H1 (cell line): ENCODE measurements at places on chromosomes 4 and X.

GRCh38 chrX:7444967-7445366 lies 297.0 kb upstream of the PUDP start:
- no peak for DNase-seq

DNA sequence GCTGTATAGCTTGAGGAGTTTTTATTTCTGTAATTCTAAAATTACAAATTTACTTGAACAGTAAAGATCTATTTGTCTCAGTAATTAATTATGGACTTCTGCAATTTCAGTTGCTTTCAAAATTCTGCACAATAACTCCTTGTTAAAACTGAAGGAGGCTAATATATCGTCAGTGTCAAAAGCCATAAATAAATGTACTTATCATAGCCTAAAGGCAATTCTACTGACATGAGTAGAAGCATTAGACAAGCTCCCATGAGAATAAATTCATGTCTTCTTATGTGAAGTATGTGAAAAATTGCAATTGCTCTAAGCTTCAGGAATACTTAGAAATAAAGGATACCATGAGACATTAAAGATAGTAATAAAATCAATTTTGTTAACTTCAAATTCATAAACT lies 381.2 kb upstream of the PCDH10 start:
- no peak for DNase-seq

- DNase-seq = no peak
Observed at GRCh38 chr4:5018096-5018495, 1.2 kb downstream of the CYTL1 start.

DNA sequence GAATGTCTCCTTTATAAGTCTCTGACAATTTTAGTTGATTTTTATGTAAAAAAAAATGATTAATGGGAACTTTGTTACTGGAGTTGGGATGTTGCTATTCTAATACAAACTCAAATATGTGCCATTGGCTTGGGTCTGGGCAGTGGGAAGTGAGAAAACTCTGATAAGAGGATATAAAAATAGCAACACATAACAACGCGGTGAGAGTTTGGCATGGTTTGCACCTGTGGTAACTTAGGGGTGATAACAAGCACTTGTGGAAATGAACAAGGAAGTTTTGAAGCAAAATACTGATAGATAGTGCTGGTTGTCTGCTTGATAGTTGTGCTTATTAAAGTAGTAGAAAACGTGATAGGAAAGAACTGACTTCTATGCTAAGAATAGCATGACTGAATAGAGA lies 743.3 kb upstream of the AGA start:
- DNase-seq = no peak

DNA sequence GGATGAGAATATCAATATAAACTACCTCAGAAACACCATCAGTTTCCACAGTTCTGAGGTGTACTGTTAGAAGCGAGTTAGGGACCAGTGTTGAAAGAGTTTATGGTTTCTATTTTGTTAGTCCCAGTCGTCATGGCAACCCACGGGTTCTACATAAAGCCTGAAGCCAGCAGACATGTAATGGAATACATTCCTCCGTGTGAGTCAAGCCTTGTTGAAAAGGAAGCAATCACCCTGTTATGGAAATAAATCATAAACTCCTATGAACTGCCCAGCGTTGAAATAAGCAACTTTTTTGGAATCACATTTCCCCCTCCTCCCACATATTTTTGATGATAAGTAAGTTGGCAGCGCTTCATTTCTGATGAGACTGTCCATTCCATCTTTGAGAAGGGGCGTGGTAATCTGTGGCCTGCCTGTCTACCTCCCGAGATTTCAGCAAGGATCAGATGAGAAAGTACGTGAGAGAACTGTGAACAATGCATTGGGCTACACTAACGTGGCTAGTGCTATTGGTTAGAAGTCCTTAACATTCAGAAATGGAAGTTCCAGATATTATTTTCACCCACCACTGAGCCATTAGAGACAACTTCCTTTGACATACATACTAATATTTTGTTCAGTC lies 40.4 kb upstream of the PDHA1 start:
- no peak for DNase-seq

DNA sequence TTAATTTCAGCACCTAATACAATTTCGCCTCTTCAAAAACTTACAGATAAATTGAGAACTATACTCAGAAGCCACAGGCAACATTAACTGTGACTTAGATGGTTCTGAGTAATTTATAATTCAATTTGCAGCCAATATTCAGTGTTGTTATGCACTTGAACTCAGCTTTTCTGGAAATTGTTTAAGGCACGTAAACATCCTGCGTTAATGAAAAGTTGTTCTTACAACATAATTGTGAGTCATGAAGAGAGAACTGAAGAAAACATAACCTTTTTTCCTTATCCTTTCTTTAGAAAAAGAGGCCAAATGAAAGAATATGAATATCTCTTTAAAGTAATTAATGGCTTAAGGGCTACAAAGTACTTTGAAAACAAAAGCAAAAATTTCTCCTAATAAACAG lies 16.6 kb upstream of the H2AZ1 start:
- DNase-seq = no peak

DNA sequence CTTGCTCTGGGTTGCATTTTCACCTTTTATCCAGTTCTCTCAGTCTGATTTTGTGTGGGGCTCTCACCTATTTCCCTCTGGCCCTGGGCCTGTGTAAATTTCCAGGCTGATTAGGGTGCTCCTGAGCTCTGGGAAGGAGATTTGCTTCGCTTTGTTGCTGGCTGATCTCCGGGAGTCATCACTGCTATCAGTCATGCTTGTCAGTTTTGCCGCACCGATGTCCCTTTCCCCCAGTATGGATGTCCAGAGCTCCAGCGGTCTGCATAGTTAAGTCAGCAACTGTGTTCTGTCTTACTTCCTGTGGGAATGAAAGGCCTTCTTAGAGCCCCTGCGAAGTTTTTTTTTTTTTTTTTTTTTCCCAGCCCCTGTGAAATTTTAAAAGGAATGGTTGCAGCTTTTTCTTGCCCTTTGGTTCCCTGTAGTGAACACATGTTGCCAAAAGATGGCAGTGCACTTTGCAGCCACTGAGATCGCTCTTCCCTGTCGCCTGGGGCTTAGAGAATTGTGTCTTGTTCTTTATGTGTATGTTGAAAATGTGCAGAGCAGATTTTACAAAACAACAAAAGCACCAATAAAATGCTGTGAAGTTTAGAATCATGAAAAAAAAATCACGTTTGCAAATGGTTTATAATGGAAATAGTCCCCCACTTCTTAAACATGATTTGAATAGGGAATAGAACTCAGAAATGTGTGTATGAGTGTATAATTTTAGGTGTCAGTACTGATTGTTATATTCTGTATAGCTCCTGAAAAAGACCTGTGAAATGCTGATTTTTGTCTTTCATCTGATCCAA lies 109.1 kb upstream of the SLC4A4 start:
- peak; percentile 5 for DNase-seq

GRCh38 chrX:41036668-41037326 lies 48.4 kb upstream of the USP9X start:
- no peak for DNase-seq

GRCh38 chr4:36692586-36692985 lies 411.2 kb downstream of the DTHD1 start:
- DNase-seq = no peak

DNA sequence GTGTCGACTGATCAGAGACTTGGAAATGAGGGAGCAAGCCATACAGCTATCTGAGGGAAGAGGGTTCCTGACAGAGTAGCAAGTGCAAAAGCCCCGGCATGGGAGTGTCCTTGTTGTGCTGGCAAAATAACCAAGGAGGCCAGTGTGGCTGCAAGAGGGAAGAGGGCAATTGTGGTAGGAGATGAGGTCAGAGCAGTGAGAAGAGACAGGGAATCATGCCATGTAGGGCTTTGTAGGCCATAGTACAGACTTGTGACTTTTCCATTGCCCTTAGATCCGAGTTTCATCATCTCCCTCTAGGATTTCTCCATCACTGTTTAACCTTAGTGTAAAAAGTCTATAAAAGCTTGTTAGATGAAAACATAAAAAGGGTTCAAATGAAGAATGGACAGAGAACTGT lies 76.2 kb downstream of the DOCK11 start:
- no peak for DNase-seq

DNA sequence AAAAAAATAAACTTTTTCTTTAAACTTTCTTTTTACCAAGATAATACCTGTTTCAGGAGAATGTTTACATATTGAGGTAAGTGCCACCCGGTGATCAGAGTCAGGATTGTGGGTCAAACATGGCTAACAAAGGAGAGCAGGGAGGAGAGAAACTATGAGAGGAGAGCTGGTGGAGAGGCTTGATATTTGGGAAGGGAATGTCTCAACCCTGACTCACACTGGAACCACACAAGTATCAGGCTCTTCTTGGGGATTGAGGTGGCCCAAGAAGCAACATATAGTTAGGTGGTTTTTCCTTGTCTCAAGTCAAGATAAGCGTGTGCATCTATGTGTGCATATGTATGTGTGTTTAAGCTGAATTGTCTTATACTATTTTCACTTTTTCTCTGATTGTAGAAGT lies 6.7 kb downstream of the TCEAL1 start:
- no peak for DNase-seq
